ENCODE measurements at places on chromosomes 6 and 20.
A peak's percentile ranks its signal among the peaks of the same experiment; 100 is the strongest.

GRCh38 chr6:81938014-81938856 is 185.8 kb upstream of the TENT5A start:
- peak; percentile 89 for DNase-seq

- no peak for DNase-seq
Measured at GRCh38 chr6:64723327-64724058, 983.5 kb downstream of the EYS start.

DNA sequence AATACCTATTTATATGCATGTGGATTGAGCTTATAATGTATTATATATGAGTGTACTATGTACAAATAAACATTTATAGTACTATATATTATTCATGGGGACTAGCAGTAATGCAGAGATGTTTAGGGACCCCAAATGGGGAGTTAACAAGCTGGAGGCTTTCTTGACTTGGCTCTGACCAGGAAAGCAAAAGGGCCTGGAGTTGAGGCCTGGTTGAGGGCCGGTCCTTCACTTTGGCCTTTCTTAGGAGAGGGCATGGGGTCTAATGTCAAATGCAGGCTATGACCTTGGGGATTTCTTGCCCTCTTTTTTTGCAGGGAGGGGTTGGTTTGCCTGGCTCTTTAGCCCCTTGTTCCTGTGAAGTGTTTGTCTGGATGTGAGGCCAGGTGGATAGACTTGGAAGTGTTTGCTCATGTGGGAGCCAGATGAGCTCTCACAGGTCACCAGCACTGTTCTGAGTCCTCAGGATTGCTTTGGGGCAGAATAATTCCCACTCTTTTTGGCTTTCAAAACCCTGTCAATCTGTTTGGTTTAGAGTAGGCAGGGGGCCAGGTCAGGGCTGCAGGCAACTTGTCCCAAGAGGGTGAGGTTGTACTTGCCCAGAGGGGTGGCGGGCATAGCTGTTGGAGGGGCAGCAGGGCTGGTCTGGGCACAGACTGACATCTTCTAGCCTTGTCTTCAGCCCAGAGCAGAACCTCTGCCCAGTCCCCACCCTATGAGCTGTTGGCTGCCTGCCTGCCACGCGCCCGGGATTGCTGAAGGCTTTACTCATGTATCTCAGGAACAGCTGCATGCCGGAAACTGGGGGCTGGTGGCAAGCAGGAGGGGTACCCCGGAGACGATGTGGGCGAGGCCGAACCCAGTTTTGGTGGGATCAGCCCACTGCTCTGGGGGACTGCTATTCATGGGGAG is 14.6 kb downstream of the TJAP1 start:
- no peak for DNase-seq

DNA sequence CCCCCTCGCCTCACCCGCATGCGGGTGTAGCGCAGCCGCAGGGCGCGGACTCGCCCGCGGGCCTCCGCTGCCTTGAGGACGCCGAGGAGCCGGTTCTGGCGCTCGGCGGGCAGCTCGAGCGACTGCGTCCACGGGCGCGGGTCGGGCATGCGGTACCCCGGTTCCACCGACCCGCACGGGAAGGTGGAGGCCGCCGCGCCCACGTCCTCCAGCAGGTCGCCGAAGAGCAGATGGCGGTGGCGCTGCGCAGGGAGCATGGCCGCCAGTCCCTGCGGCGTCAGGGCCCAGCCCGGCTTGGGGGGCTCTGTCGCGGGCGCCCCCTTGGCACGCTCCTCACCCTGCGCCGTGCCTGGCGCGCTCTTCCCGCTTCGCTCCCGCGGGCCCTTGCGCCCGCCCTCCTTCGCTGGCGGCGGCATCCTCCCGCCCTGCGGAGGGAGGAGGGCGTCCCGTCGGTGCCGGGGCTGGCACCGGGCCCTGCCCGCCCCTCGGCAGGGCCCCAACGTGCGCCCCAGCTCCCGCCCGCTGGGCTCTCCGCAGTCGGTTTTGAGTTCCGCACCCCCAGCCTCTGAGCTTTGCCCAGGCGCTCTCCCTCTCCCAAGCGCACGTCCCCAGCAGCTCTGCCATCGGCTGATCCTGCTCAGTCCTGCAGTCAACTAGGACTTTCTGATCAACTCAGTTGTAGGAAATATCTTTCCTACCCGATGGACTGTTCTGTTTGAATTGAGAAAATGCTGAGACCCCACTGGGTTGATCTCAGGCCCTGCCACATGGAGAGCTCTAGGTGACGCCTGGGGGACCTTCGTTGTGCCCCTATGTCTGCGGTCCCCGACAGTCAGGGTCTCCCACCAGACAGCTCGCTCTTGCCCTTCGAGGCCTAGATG is at the start of gene LKAAEAR1:
Gene LKAAEAR1, minus strand, starts transcription at position 595 of the 881 bp plus-strand sequence. Its CDS starts 179 bp downstream, at position 416.
- no peak for DNase-seq

DNA sequence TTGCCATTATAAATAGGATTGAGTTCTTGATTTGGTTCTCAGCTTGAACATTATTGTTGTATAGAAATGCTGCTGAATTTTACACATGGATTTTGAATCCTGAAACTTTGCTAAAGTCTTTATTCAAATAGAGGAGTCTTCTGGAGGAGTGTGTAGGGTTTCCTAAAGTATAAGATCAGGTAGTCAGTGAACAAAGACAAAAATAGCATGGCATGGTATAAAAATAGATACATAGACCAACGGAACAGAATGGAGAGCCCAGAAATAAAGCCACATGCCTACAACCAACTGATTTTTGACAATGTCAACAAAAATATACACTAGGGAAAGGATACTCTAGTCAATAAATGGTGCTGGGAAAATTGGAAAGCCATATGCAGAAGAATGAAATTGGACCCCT is 740.1 kb downstream of the QKI start:
- DNase-seq, result no peak

DNA sequence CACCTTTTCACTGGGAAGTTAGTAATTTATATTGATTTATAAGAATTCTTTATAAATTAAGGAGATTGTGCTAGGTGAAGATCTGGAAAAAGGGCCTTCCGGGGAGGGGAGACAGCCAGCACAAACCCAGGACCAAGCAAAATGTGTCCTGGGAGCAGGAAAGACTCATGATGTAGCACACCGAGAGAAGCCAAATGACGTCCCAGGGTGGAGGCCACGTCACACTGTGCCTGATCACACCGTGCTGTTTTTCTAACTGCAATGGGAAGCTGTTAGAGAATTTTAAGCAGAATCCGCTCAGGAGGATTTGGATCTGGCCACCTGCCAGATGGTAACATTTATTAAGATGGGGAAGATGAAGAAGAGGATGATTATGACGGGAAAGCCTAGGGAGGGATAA is 72.7 kb upstream of the AKAP12 start:
- DNase-seq, result no peak

- no peak for DNase-seq
Measured at GRCh38 chr6:79630380-79630882, 698 bp upstream of the SH3BGRL2 start.

GRCh38 chr6:34595332-34596184 is 39.4 kb upstream of the SPDEF start:
- no peak for DNase-seq

- peak; percentile 89 for DNase-seq
Measured at GRCh38 chr6:45677381-45678284, 299.9 kb upstream of the SUPT3H start.

DNA sequence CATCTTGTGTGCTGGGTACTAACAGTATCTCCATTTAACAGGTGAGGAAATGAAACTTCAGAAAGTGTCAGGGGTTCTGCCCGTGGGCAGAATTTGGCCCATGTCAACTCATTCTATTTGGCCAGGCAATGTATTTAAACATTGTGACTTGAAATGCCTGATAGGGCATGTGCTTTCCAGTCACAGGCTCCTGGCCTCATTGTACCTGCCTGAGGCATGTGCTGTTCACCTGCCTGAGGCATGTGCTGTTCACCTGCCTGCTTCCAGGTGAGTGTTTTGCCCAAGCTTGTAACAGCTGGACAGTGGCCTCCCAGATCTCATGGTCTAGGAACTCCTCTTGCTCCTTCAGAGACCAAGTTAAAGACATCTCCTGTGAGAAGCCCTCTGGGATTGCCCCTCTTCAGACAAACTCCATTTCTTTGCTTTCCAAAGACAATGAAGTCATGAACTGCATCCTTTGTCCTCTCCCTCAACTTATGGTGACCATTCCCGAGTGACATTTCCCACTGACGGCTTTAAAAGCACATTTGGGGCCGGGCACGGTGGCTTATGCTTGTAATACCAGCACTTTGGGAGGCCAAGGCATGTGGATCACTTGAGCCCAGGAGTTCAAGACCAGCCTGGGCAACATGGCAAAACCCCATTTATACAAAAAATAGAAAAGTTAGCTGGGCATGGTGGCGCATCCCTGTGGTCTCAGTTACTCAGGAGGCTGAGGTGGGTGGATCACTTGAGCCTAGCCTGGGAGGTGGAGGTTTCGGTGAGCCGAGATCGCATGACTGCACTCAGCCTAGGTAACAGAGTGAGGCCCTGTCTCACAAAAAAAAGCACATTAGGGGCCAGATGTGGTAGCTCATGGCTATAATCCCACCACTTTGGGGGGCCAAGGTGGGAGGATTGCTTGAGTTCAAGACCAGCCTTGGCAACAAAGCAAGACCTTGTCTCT is 48.7 kb downstream of the BCAS4 start:
- DNase-seq, result no peak

GRCh38 chr6:169164451-169164850 is 89.2 kb downstream of the THBS2 start:
- DNase-seq, result no peak

DNA sequence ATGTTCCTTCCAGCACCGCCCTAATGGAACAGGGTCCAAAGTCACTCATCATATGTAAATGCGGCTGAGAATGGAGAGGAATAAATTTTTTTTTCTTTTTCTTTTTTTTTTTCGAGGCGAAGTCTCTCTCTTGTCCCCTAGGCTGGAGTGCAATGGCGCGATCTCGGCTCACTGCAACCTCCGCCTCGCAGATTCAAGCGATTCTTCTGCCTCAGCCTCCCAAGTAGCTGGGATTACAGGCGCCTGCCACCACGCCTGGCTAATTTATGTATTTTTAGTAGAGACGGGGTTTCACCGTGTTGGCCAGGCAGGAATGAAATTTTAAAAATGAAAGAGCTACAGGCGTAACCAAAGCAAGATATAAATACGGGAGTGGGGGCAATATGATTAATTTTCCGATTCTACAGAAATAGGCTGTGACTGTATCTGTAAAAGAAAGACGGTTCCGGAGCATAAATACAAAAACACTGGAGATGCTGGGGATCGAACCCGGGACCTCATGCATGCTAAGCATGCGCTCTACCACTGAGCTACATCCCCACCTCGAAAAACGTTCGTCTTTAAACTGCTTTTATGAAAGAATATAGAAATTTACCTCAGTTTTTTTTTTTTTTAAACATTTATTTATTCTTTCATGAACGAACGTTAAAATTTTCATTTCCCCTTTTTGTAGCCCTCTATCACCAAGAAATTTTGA is 132.2 kb downstream of the GPX5 start:
- DNase-seq, result peak; percentile 69

DNA sequence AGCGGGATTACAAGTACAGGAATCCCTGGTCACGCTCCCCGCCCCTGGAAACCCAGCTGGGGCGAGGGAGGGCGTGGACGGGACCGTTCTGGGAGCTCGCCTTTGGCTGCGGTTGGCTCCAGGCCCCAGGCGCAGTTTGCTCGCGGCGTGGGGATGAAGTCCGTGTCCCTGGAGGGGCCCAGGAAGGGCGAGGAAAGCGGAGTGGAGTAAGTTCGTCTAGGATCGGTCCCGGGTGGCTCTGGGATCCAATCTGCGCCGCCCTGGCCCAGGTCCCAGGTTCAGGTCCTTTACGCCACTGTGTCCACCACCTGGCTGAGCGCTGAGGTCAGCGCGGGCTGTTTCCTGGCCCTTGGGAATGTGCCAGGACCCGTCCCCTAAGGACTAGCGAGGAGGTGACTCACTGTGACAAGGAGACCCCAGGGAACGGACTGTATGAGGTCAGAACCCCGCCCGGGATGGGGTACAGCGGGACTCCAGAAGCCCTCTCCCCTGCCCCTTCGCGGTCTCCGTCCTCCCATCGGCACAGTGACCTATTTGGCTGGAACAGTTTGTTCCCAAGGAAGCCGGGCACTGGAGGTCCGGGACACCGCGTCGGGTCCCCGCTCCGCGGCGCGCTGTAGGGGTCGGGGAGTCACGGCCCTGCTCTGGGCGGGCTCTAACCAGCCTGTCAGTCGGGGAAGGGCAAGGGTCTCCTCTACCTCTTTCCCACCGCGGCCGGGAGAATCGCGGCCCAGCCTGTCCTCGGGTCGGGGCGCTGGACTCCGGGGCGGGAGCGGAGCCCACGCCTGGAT is 724 bp downstream of the CDKN1A start:
- DNase-seq, result peak; percentile 57

DNA sequence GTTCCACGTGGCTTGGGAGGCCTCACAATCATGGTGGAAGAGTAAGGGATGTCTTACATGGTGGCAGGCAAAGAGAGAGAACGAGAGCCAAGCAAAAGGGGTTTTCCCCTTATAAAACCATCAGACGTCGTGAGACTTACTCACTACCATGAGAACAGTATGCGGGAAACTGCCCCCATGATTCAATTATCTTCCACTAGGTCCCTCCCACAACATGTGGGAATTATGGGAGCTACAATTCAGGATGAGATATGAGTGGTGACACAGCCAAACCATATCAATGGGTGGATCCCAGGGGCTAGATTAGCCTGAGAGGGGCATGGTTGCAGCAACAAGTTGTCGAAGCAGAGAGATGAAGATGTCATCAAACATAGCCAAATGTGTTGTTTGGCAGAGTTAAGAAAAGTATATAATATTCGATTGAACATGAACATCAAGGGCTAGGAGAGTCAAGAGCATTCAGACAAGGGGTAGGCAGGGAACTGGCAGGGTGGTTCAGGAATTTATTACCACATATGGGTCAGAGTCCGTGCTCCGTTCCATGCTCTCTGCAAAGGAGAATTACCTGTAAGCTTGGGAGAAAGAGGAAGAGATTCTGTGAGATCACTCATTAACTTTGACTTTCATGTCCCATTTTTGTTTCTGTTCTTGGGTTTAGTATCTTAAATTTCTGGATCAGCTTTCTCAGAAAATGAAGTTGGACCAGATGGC is 98.8 kb downstream of the CCDC170 start:
- DNase-seq, result no peak

- no peak for DNase-seq
Measured at GRCh38 chr6:82268301-82268846, 20.8 kb upstream of the IBTK start.

DNA sequence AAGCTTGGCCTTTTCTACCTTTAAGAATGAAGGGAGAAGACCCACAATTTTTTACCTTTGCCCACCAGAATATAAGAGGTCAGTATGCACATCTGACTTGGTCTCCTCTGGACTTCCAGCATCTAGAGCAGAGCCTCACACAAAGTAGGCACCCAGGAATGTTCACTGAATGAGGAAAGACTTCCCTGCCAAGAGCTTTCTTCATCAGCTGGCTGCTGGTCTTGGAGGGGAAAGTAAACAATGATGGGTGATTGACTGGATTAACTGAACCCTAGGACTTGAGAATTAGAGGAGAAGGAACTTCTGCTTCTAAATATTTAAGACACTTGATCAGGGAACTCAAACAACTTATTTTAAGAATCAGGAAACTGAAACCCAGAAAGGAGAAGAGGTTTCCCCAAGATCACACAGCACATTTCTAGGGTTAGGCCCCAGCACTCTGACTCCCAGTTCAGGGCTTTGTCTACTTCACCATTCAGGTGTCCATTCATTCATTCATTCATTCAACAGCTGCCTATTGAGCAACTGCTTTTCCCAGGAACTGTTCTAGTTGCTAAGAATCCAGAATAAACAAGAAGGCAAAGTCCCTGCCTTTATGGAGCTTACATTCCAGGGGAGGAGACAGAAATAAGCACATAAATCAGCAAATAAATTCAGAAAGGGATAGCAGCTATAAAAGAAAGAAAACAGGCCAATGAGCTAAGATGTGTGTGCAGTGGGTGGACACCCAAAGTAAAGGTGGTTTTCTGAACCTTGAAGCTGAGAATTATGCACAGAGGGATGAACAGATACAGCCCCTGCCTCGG is 216.9 kb upstream of the LRFN2 start:
- no peak for DNase-seq

GRCh38 chr20:51366155-51366886 is 176.2 kb downstream of the NFATC2 start:
- peak; percentile 100 for DNase-seq

Measured in RCC 7860 (cell line).